ENCODE measurements at places on chromosomes 7 and 10.

- no peak overlapping the region for H3K27ac ChIP-seq
- no peaks in the 10 kb centered on the region for H3K27me3 ChIP-seq
- H3K4me1 ChIP-seq: no peaks in the 10 kb centered on the region
- no peak overlapping the region for H3K4me3 ChIP-seq
- H3K36me3 ChIP-seq: no peaks in the 10 kb centered on the region
- no peak for DNase-seq
These were observed 95.3 kb downstream of the SEM1 start for GRCh38 chr7:96614154-96614867.

DNA sequence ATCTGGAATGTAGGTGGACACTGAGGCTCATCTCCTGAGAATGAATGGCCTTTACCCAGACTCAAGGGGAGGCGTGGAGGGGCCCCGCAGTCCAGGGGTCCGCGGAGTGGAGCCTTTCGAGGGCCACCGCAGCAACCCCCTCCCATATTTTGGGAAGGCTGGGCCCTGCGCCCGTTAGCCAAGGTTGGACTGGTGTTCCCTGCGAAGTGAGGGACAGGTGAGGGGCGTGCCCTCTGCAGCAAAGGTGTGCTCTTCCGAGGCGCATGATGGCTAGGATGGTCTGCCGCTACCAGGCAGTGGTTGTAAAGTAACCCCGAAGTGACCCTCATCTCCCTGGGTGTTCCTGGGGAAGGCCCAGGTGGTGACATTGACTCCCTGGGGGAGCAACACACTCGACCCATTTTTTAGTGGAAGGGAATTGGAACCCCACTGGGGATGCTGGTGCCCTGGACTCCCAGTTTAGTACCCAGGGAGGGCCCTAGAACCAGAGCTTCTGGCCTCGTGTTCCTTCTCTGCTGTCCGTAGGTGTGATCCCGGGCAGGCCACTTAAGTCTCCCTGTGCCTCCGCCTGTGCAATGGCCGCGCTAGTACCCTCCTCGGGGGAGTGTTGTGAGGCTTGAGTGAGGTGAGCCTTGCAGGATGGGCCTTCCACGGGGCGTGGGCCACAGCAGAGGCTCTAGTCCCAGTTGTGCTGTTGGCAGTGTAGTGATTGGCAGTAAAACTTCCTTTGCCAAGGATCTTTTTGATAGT, 779 bp downstream of the FAM241B start:
- H3K4me3 ChIP-seq: no peak overlapping the region
- H3K27me3 ChIP-seq: no peaks in the 10 kb centered on the region
- H3K36me3 ChIP-seq: no peaks in the 10 kb centered on the region
- no peaks in the 10 kb centered on the region for H3K4me1 ChIP-seq
- DNase-seq: no peak

DNA sequence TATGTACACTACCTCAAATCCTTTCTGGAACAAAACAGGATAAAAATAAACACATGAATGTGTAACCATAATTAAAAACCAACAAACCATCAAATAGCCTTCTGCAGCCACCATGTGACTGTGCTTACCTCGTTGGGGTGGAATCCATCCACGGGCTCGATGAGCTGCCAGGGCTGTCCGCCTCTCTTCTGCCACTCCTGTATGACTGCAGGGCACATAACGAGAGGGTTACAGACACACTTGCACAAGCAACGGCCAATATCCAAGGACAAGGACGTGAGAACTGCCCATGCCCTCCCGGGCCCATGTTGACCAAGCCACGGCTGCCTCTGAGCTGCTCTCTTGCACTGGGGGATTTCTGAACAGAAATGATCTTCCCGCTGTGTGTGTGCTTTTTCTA, 132.2 kb downstream of the ANLN start:
- H3K27me3 ChIP-seq: no peaks in the 10 kb centered on the region
- H3K27ac ChIP-seq: no peak overlapping the region
- H3K36me3 ChIP-seq: no peaks in the 10 kb centered on the region
- no peak overlapping the region for H3K4me3 ChIP-seq

GRCh38 chr7:116315293-116315692, 105.0 kb downstream of the TES start:
- H3K4me3 ChIP-seq: no peak overlapping the region
- H3K27ac ChIP-seq: no peak overlapping the region
- H3K36me3 ChIP-seq: no peaks in the 10 kb centered on the region
- peaks cover 5% of the 10 kb centered on the region for H3K27me3 ChIP-seq

- DNase-seq: peak; percentile 19
- peak within 1 kb of the TSS; percentile 53 for H3K4me3 ChIP-seq
- no peaks in the 10 kb centered on the region for H3K36me3 ChIP-seq
- no peaks in the 10 kb centered on the region for H3K27me3 ChIP-seq
- peaks cover 14% of the 10 kb centered on the region for H3K4me1 ChIP-seq
These were observed at the start of gene DNAJC12 for GRCh38 chr10:67837541-67838314. Gene DNAJC12 (minus strand): TSS chr10:67838188. CDS start chr10:67838011, 177 bp downstream.

DNA sequence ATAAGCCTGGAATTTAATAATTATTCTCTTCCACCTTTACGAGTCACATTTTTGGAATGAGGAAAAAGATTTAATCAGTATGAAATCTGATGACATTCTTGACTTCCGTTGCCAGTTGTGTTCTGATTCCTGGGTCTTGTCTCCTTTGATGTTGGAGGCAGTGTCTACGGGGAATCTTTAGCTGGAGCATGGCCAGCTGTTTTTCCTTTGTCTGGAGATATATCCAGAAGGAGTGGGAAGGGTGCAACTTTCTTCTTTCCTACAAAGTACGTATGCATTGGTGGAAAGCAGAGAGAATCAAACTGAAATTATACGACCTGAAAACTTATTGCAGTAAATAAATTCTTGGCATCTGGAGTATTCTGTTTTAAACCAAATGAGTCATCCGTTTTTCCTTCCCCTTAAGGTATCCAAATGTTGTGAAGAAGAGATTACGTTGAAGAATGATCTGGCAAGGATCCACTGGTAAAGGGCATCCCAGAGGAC, 6.9 kb upstream of the GNG11 start:
- no peak overlapping the region for H3K27ac ChIP-seq

GRCh38 chr10:44390585-44391072, 5.7 kb upstream of the CXCL12 start:
- no peak overlapping the region for H3K27ac ChIP-seq
- DNase-seq: no peak
- H3K4me1 ChIP-seq: no peaks in the 10 kb centered on the region

GRCh38 chr10:123879606-123880257, 11.9 kb downstream of the CPXM2 start:
- no peak overlapping the region for H3K27ac ChIP-seq
- H3K36me3 ChIP-seq: no peaks in the 10 kb centered on the region
- H3K27me3 ChIP-seq: peaks cover under 1% of the 10 kb centered on the region
- no peak overlapping the region for H3K4me3 ChIP-seq
- no peak for DNase-seq
- no peaks in the 10 kb centered on the region for H3K4me1 ChIP-seq

DNA sequence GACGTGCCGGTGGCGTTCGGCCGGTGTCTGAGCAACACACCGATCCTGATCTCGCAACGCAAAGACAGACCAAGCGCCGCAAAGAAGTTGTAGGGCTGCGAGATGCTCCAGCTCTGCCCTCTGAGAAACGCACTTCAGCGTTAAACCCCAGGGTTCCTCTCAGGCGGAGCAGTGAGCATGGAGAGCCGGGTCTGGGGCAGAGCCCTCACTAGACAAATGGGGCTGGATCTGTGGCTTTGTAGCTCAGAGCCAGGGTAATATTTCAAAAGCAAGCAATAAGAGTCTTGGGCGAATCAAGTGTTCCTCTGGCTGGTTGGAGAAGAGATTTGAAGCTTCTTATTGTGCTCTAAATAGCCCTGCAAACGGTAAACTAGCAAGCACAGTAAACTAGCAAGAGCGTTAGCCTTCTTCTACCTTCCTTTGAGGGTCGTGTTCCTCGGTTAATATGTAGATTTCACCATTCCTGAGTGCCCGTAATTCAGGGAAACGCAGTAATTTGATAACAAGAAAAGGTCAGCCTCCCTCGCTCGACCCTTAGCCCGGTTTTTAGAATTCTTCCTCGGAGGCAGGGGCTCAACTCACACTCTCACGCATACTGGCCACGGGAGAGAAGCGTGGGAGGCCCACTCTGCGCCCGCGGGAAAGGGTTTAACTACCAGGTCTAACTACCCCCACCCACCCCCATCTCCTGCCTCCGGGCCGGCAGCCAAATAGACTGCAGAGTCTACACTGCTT, 6.7 kb downstream of the SKAP2 start:
- DNase-seq: no peak
- H3K4me3 ChIP-seq: no peak overlapping the region
- H3K4me1 ChIP-seq: peaks cover 3% of the 10 kb centered on the region

DNA sequence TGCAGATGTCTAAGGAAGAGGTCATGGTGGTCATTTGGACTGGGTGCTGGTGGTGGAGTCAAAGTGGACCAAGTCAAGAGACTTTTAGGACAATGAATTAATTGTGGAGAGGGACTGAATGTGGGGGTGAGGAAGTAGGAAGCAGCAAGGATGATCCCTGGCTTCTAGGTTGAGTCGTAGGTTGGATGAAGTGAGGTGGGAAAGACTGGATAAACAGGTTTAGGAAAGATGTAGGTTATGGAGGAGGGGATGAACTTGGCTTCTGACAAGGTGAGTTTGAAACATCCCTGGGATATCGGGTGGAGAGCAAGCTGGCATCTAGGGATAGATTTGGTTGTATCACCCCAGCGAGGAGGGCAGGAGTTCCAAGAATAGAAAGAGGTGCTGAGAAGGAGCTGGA, 7.6 kb downstream of the SEMA4G start:
- H3K27me3 ChIP-seq: no peaks in the 10 kb centered on the region
- H3K4me3 ChIP-seq: no peak overlapping the region
- H3K27ac ChIP-seq: no peak overlapping the region
- no peaks in the 10 kb centered on the region for H3K4me1 ChIP-seq

- no peaks in the 10 kb centered on the region for H3K27me3 ChIP-seq
- no peak for DNase-seq
- H3K4me3 ChIP-seq: no peak overlapping the region
These were observed 323.4 kb downstream of the PARD3 start for GRCh38 chr10:34491678-34492077.

GRCh38 chr7:87144173-87144657, 8.0 kb upstream of the DMTF1 start:
- peaks cover 8% of the 10 kb centered on the region for H3K27me3 ChIP-seq
- no peaks in the 10 kb centered on the region for H3K4me1 ChIP-seq
- DNase-seq: no peak
- H3K4me3 ChIP-seq: no peak overlapping the region
- H3K27ac ChIP-seq: no peak overlapping the region
- H3K36me3 ChIP-seq: no peaks in the 10 kb centered on the region

DNA sequence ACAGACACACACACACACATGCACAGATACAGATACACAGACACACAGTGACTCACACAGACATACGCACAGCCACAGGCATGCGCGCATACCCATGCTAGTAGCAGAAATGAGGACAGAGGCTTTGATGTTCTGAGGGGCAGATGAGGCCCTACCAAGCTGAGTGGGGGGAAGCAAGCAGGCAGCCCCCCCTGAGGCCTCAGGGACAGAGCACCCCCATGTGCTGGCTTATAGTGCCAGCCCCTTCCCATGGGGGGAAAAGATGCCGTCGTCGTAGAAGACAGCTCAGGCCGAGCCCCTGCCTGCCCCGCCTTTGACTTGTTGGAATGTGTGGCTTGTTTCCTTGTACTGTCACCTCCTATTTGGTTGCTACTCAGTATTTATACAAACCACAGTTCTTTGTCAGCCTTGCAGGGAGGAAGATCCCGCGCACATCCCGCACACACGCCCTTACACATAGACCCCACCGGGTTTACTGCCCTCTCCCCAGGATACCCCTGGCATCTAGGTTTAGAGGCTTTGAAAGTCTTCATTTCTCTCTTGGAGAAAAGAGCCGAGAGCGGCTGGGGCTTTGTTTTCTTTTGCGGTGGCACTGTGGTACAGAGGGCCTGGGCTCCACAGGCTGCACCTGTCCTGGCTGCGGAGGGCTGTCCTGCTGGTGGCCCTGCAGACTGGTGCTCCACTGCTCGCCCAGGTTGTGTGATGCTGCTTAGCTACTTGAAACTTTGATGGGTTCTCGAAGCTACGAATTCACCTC, 112.5 kb downstream of the DOCK1 start:
- H3K27me3 ChIP-seq: no peaks in the 10 kb centered on the region
- DNase-seq: no peak
- H3K4me3 ChIP-seq: no peak overlapping the region
- H3K4me1 ChIP-seq: no peaks in the 10 kb centered on the region
- H3K27ac ChIP-seq: no peak overlapping the region

GRCh38 chr7:105487579-105488571, 34.2 kb downstream of the PUS7 start:
- no peak overlapping the region for H3K4me3 ChIP-seq
- H3K4me1 ChIP-seq: no peaks in the 10 kb centered on the region
- H3K27me3 ChIP-seq: no peaks in the 10 kb centered on the region

- H3K4me1 ChIP-seq: no peaks in the 10 kb centered on the region
- H3K36me3 ChIP-seq: no peaks in the 10 kb centered on the region
- no peaks in the 10 kb centered on the region for H3K27me3 ChIP-seq
- no peak overlapping the region for H3K27ac ChIP-seq
- peak; percentile 6 for DNase-seq
- no peak overlapping the region for H3K4me3 ChIP-seq
These were observed 143.0 kb upstream of the HDAC9 start for GRCh38 chr7:18352339-18353255.

DNA sequence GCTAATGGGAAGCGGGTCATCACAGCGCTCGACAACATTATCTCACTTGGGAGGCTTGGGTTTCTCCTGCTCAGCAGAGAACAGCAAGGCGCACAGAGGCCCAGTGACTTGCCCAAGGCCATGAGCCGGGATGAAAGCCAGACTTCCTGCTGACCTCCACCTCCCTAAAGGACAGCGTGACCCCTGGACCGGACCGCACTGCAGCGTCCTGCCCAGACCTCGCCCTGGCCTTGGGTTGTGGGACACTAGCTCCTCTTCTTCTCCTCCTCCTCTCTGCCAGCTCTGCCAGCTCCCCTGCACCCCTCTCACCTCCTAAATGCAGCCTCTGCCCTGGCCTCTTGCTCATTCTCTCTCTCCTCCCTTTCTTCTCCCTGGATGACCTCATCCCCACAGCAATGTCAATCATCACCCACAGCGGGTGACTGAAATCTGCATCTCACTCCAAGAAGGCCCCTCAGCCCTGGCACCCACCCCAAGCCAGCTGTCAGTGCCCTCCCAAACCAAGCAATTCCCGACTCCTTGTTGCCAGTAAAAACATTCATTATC, 19.4 kb downstream of the SPOCK2 start:
- H3K4me1 ChIP-seq: peaks cover 9% of the 10 kb centered on the region
- H3K36me3 ChIP-seq: no peaks in the 10 kb centered on the region
- no peak for DNase-seq
- no peak overlapping the region for H3K4me3 ChIP-seq

GRCh38 chr10:77179015-77179695, 458.5 kb downstream of the KCNMA1 start:
- H3K27ac ChIP-seq: no peak overlapping the region
- H3K36me3 ChIP-seq: no peaks in the 10 kb centered on the region
- H3K4me1 ChIP-seq: peaks cover 11% of the 10 kb centered on the region
- H3K4me3 ChIP-seq: no peak overlapping the region
- DNase-seq: no peak

GRCh38 chr10:99537989-99538917, 5.5 kb downstream of the NKX2-3 start:
- no peak overlapping the region for H3K4me3 ChIP-seq
- H3K27ac ChIP-seq: no peak overlapping the region
- H3K36me3 ChIP-seq: no peaks in the 10 kb centered on the region
- H3K4me1 ChIP-seq: no peaks in the 10 kb centered on the region
- H3K27me3 ChIP-seq: peaks cover 8% of the 10 kb centered on the region

GRCh38 chr10:11823122-11823988, at the start of gene PROSER2:
Gene PROSER2 (plus strand): TSS chr10:11823356. CDS start chr10:11852078, 28,722 bp downstream.
- peaks cover 47% of the 10 kb centered on the region for H3K27me3 ChIP-seq
- peaks cover 13% of the 10 kb centered on the region for H3K4me1 ChIP-seq
- H3K4me3 ChIP-seq: no peak within 1 kb of the TSS
- H3K27ac ChIP-seq: no peak within 1 kb of the TSS
